ENCODE measurements at places on chromosomes 11 and 22. TPM values are rescaled to one million over a fixed set of nuclear protein-coding genes. Genes with fewer than 3 reads are reported as not detected.
A peak's percentile ranks its signal among the peaks of the same experiment; 100 is the strongest.

DNA sequence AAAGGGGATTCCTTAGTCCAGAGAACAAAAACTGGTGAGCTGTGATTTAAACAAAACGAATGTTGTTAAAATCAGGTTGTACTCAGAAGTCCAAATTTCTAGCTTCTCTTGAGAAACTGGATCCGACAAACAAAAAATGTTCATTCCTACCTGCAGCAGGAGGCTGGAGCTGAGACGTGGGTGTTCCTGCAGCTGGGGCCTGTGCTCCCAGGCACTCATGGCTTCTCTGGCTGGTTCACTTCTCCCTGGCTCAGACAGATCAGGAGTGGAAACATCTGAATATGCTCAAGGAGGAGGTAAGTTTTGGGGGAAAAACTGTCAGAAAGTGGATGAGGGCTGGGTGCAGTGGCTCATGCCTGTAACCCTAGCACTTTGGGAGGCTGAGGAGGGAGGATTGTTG is 24.7 kb upstream of the PARVB start:
- DNase-seq = no peak

The TEAD1 gene
- total RNA-seq = 0.83 TPM

- DNase-seq = no peak
These were observed 48.0 kb upstream of the ANO3 start for GRCh38 chr11:26283852-26284408.

- DNase-seq = no peak
These were observed 7.6 kb upstream of the FTH1 start for GRCh38 chr11:61974766-61975631.

The SAA4 gene
- not detected for total RNA-seq

- DNase-seq = no peak
These were observed 375.5 kb upstream of the NARS2 start for GRCh38 chr11:78949976-78950690.

GRCh38 chr11:114061048-114061680 is 1.7 kb downstream of the ZBTB16 start:
- no peak for DNase-seq

The ETS1 gene
- 527 TPM for total RNA-seq

DNA sequence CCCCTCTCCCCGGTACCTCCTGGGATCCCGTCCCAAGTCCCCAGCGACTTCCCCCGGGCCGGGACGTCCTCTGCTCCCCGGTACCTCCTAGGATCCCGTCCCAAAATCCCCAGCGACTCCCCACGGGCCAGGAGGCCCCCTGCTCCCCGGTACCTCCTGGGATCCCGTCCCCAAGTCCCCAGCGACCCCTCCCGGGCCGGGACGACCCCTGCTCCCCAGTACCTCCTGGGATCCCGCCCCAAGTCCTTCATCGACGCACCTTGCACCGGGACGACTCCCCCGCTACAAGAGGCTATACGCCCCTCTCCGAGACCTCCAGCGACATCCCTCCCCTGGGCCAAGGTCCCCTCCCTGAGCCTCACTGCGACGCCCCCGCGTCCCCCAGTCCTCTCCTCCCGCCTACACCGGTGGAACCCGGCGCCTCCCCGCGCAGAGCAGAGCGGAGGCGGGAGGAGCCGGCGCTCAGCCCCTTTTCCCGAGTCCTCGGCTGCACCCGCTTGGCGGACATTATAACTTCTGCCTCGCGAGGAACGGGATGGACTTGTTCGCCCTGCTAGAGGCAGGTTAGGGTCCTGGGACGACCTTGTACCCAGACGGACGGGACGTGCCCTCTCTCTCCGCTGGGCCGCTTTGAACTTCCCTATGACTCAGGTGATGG is 912 bp downstream of the KREMEN1 start:
- DNase-seq = no peak

The RAB39A gene
- total RNA-seq = not detected

GRCh38 chr11:70544067-70544773 is 145.9 kb downstream of the CTTN start:
- DNase-seq = no peak

The KRTAP5-7 gene
- not detected for total RNA-seq

The ART5 gene
- total RNA-seq = not detected

DNA sequence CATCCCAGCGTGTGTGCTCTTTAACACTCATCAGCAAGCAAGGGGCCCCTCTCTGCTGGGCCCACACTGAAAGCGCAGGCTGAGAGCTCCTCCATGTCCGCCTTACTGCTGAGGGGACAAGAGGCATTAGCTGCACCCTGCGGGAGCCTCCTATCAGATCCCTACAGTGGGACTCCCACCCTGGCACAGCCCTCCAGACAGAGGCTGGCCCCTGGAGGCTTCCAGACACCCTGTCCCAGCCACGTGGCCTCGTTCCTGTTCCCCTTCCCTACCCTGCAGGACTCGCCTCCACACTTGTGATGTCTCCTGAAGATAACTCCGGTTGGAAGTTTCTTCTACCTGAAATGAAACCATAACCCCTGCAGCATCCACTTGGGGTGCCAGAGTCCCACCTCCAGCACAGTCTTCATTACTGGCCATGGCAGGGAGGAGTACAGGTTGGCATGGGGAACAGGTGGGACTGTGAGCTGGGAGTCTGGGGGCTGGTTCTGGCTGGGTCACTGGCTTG is 5.0 kb upstream of the SH3BP1 start:
- DNase-seq = peak; percentile 44

DNA sequence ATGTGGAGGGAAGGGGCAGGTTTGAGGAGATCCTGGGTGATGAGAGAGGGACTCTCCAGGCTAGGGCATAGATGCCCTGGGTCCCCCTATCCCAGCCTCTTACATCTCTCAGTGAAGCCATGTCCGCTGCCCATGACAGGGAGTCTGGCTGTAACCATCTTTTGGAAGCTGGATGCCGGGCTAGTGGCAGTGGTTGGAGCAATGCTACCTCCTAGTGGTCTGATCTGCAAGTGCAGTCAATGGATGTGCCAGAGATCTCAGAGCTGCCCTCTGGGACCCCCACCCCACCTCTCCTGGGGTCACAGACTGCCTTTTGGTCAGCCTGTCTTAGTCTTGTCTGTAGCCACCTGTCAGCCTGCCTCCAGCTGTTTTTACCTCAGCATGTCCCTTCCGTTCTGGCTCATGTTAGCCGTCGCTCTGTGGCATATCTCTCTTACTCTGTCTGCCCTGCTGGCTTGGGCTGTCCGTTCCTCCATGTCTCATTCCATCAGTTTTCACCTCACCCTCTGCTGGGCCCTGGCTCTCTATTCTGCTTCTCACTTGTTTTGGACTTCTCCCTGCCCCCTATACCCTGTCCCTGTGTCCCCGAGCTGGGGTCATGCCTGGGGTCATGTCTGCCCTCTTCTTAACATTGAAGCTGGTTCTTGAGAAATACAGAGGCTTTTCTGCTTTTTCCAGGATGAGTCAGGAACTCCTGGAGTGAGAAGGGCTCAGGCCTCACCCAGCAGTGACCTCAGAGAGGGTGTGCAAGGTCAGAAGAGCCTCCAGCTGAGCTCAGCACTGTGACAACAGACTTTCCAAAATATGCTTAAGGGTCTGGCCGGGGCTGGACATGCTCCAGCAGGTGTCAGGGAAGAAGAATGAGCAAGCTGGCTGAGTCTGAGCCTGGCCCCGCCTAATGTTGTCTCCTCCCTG is 52.0 kb upstream of the THY1 start:
- peak; percentile 72 for DNase-seq

The MRGPRE gene
- not detected for total RNA-seq

- DNase-seq = no peak
These were observed 782.2 kb downstream of the TBC1D22A start for GRCh38 chr22:47544696-47545095.

GRCh38 chr11:16468735-16469453 is 112.5 kb upstream of the SOX6 start:
- DNase-seq = no peak

DNA sequence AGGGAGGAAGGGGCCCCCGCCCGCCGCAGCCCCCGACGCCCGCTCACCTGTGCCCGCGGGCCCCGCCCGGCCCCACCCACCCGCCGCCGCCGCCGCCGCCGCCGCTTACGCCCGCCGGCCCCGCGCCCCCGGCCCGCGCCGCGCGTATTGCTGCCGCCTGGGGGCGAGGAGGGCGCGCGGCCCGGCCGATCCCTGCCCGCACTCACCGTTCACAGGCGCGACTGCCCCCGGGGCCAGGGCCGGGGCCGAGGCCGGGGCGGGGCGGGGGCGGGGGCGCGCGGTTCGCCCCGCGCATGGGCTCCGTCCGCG is 212 bp downstream of the HRAS start:
- DNase-seq = no peak

- no peak for DNase-seq
These were observed 1487.3 kb downstream of the TBC1D22A start for GRCh38 chr22:48249713-48250268.

- DNase-seq = no peak
These were observed 673.0 kb downstream of the OPCML start for GRCh38 chr11:132859306-132859705.
